Upper lobe of left lung (tissue), 6 donors: ENCODE measurements at places on chromosomes 12 and 14. TPM values are rescaled to one million over a fixed set of nuclear protein-coding genes. Genes with fewer than 3 reads are reported as not detected.
A peak's percentile ranks its signal among the peaks of the same experiment; 100 is the strongest.

Gene RALGAPA1
- 55.5 TPM for total RNA-seq

Gene GYS2
- not detected for total RNA-seq

Gene RBP5
- total RNA-seq, result 6.9 TPM

Gene RPGRIP1
- not detected for total RNA-seq

Gene LGALS3
- 386 TPM for total RNA-seq

Gene TAS2R43
- 5.9 TPM for total RNA-seq

Gene ALDH1L2
- total RNA-seq, result 2.1 TPM

Gene AMIGO2
- total RNA-seq, result 16.8 TPM

Gene LMNTD1
- 17.8 TPM for total RNA-seq

Gene KRT5
- total RNA-seq, result not detected

- peak overlapping the region; percentile 33 for H3K4me3 ChIP-seq
- peak; percentile 63 for DNase-seq
- H3K27me3 ChIP-seq, result no peaks in the 10 kb centered on the region
- H3K4me1 ChIP-seq, result no peaks in the 10 kb centered on the region
Measured at GRCh38 chr12:86264451-86265328, 8.5 kb upstream of the MGAT4C start.

DNA sequence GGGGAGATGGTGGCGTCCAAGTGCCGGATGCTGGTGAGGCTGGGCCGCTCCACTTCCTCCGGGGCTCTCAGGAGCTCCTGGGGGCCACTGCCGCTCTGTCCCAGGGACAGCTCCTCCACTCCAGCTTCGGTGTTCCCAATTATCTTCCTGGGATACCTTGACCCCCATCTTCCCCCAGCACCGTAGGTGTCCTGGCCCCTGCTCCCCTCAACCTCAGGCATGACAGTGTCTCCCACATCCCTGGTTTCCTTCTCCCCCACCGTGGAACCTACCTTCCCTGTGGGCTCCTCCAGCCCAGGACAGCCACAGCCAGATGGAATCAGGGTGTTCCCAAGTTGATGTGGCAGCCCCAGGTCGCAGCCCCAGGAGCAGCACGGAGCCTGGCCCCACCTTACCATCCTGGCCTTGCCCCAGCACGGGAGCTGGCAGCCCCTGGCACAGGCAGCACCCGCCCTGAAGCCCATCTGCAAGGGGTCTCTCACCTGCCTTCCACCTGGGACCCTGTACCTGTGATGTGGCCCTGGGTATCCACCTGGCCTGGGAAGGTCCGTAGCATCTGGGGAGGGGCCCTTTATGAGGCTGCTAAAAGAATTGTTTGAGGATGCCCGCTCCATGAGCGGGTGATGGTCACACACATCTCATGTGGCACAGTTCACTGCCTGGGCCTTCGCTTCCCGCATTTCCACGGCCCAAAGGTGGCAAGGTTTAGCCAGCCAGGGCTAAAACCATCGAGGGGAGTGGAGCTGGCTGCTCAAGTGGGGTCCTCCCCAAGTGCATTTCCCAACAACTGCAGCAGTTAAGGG lies 4.1 kb downstream of the TMEM121 start:
- peak; percentile 65 for DNase-seq
- H3K36me3 ChIP-seq, result no peaks in the 10 kb centered on the region
- peaks cover 39% of the 10 kb centered on the region for H3K4me1 ChIP-seq
- H3K27ac ChIP-seq, result no peak overlapping the region
- H3K27me3 ChIP-seq, result no peaks in the 10 kb centered on the region
- no peak overlapping the region for H3K4me3 ChIP-seq

DNA sequence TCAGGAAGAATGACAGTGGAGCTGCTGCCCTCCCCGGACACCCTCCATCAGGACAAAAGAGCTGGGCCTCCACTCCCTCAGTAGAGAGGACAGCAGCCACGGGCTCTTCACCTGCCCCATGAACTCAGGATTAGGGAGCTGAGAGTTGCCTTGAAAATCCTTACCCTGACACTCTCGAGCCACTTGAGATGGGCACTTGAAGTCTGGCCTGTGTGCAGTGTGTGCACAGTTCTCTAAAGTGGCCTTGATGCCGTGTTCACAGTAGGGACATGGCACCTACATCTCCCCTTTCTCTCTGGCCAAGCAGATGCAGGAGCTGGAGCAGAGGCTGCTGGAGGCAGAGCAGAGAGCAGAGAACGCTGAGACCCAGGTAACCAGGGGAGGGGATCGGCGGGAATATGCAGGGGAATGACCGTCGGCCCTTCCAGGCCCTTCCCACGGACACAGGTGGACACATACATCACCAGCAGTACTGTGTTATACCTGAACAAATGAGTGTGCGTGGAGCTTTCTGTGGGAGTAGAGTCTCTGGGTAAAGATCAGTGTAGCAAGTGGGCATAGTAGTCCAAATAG lies 22.5 kb downstream of the PLEKHH1 start:
- no peak for DNase-seq
- H3K27me3 ChIP-seq, result no peaks in the 10 kb centered on the region
- no peaks in the 10 kb centered on the region for H3K36me3 ChIP-seq
- no peak overlapping the region for H3K27ac ChIP-seq

GRCh38 chr12:27505109-27505508 lies 18.9 kb upstream of the PPFIBP1 start:
- no peaks in the 10 kb centered on the region for H3K36me3 ChIP-seq
- H3K27ac ChIP-seq, result no peak overlapping the region
- H3K27me3 ChIP-seq, result no peaks in the 10 kb centered on the region

DNA sequence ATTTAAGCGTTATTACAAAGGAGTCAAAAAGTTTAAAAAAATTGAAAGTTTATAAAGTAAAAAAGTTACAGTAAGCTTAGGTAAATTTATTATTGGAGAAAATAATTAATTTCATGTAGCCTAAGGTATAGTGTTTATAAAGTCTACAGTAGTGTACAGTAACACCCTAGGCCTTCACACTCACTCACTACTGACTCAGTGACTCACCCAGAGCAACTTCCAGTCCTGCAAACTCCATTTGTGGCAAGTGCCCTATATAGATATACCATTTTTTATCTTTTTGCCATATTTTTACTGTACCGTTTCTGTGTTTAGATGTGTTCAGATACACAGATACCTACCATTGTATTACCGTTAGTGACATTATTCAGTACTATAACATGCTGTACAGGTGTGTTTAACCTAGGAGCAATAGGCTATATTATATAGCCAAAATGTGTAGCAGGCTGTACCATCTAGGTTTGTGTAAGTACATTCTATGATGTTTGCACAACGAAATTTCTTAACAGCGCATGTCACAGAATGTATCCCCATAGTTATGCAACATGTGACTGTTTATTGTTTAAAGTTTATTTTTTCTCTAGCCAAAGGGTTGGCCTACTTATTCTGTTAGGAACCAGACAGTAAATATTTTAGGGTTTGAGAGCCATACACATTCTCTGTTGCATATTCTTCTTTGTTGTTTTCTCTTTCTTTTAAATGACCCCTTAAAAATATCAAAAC lies 155.5 kb downstream of the PCNX1 start:
- no peaks in the 10 kb centered on the region for H3K27me3 ChIP-seq
- peaks cover 3% of the 10 kb centered on the region for H3K36me3 ChIP-seq
- DNase-seq, result no peak
- no peaks in the 10 kb centered on the region for H3K4me1 ChIP-seq

- H3K36me3 ChIP-seq, result no peaks in the 10 kb centered on the region
- H3K4me1 ChIP-seq, result no peaks in the 10 kb centered on the region
- H3K27me3 ChIP-seq, result no peaks in the 10 kb centered on the region
- H3K27ac ChIP-seq, result no peak overlapping the region
Measured at GRCh38 chr12:41606468-41607445, 418.6 kb downstream of the PDZRN4 start.

DNA sequence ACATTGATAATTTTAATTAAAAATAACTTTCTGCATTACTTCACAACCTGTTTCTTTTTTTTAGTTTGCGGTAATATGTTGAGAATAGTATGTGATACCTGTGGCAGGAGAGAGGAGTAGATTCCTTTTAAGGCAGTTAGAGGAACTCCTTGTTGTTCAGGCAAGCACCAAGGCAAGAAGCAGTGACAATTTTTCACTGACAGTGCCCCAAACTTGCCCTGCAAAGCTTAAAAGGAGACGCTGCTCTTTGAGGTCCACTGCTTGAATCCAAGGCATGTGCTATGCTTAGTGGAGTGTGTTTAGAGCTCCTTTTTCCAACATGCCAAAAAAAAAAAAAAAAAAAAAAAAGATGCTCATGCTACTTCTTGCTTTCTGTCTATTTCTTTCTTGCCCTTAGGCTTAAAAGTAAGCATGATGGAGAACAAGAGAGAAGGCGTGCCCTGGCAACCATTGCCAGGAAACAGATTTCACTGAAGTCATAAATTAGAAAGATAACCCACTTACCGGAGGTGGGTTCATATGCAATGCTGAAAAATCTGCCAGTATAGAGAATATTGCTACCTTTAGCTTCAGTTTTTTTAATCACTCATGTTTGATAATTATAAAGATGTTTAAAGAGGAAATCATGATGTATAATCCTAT lies 58.3 kb upstream of the DYRK2 start:
- no peaks in the 10 kb centered on the region for H3K27me3 ChIP-seq
- no peaks in the 10 kb centered on the region for H3K4me1 ChIP-seq
- H3K27ac ChIP-seq, result no peak overlapping the region
- no peak overlapping the region for H3K4me3 ChIP-seq
- H3K36me3 ChIP-seq, result no peaks in the 10 kb centered on the region

- H3K4me1 ChIP-seq, result no peaks in the 10 kb centered on the region
- no peak overlapping the region for H3K27ac ChIP-seq
- no peaks in the 10 kb centered on the region for H3K36me3 ChIP-seq
- no peak overlapping the region for H3K4me3 ChIP-seq
Measured at GRCh38 chr14:93173943-93174395, 10.7 kb downstream of the MOAP1 start.

- H3K4me3 ChIP-seq, result peak overlapping the region; percentile 1
- peak overlapping the region; percentile 48 for H3K27ac ChIP-seq
- peak; percentile 59 for DNase-seq
- H3K27me3 ChIP-seq, result no peaks in the 10 kb centered on the region
Measured at GRCh38 chr12:118189741-118190191, 53.8 kb downstream of the PEBP1 start.

- no peaks in the 10 kb centered on the region for H3K27me3 ChIP-seq
- peaks cover 21% of the 10 kb centered on the region for H3K4me1 ChIP-seq
- peak; percentile 97 for DNase-seq
Measured at GRCh38 chr12:4538207-4539160, at the start of gene RAD51AP1. Gene RAD51AP1, plus strand, starts transcription at chr12:4538890. Its CDS starts 50 bp downstream, at chr12:4538940.

- H3K27me3 ChIP-seq, result no peaks in the 10 kb centered on the region
- DNase-seq, result no peak
- no peaks in the 10 kb centered on the region for H3K4me1 ChIP-seq
- no peak overlapping the region for H3K4me3 ChIP-seq
- H3K36me3 ChIP-seq, result no peaks in the 10 kb centered on the region
- no peak overlapping the region for H3K27ac ChIP-seq
Measured at GRCh38 chr12:4141348-4142270, 132.0 kb upstream of the CCND2 start.

GRCh38 chr12:112170376-112170775 lies 45.0 kb downstream of the TRAFD1 start:
- no peak for DNase-seq
- H3K27me3 ChIP-seq, result no peaks in the 10 kb centered on the region
- H3K36me3 ChIP-seq, result peaks cover 30% of the 10 kb centered on the region
- H3K4me3 ChIP-seq, result no peak overlapping the region

DNA sequence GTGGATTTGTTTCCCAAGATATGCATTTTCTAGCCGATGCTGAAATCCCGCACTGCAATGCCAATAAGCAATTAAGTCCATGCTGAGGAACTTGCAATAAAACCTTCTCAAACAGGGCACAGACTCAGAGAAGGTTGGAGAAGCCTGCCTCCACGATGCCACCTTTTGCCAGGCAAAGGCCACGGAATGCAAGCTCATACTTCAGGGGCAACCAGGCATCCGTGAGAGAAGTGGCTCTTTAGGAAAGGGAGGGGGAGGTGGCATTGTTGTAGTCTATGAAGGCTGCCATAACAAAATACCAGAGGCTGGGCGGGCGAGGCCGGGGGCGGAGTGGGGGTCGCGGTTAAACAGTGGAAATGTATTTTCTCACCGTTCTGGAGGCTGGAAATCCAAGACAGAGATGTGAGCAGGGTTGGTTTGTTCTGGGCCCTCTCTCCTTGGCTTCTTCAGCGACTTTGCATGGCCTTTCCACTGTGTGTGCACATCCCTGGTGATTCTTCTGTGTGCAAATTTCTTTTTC lies 689.5 kb downstream of the VRK1 start:
- peak; percentile 75 for DNase-seq
- no peaks in the 10 kb centered on the region for H3K27me3 ChIP-seq
- no peak overlapping the region for H3K4me3 ChIP-seq
- no peaks in the 10 kb centered on the region for H3K4me1 ChIP-seq
- H3K27ac ChIP-seq, result no peak overlapping the region

DNA sequence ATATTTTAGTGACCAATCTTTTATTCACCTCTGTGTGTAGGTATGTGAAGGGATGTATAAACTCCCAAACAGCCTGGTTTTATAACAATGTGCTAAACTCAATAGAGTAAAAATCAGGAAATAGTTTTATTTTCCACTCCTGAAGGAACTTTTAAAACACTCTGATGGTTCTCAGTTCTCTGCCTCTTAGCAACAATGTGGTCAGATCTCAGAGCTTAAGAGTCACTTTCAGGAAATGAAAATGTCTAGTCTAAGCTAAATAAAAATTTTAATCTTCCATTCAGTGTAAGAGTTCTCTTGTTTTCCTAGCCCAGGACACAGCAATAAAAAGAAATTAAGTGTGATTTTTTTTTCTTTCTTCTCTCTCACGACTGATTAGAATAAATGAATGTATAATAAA lies 718.0 kb downstream of the C12orf50 start:
- H3K4me3 ChIP-seq, result no peak overlapping the region
- no peaks in the 10 kb centered on the region for H3K36me3 ChIP-seq
- H3K4me1 ChIP-seq, result no peaks in the 10 kb centered on the region
- H3K27me3 ChIP-seq, result no peaks in the 10 kb centered on the region
- H3K27ac ChIP-seq, result no peak overlapping the region

DNA sequence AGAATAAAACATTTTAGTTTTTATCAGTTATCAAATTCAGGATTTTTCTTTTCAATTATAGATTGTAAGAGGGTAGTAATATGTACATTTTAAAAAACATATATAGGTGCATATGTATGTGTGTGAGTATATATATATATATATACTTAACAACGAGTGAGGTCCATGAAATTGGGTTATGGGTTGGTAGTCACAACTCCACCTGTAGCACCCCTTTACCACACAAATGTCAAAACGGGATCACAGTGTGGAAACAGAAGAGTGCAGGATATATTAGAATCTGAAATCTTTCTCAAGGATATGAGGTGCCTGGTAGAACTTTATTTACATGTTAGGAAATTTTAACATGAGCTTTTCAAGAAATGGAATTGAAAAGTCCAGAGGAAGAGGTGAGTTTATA lies 31.3 kb downstream of the MIA2 start:
- peaks cover 22% of the 10 kb centered on the region for H3K4me1 ChIP-seq
- peak overlapping the region; percentile 96 for H3K27ac ChIP-seq
- DNase-seq, result no peak
- no peaks in the 10 kb centered on the region for H3K36me3 ChIP-seq
- H3K27me3 ChIP-seq, result no peaks in the 10 kb centered on the region

- no peak overlapping the region for H3K4me3 ChIP-seq
- DNase-seq, result no peak
- H3K36me3 ChIP-seq, result no peaks in the 10 kb centered on the region
- H3K27ac ChIP-seq, result no peak overlapping the region
- H3K27me3 ChIP-seq, result no peaks in the 10 kb centered on the region
Measured at GRCh38 chr12:115543269-115543668, 734.2 kb downstream of the MED13L start.
